ENCODE measurements at places on chromosomes 12 and 14.

- DNase-seq: no peak
Observed at GRCh38 chr14:65242732-65243134, 140.4 kb upstream of the MAX start.

DNA sequence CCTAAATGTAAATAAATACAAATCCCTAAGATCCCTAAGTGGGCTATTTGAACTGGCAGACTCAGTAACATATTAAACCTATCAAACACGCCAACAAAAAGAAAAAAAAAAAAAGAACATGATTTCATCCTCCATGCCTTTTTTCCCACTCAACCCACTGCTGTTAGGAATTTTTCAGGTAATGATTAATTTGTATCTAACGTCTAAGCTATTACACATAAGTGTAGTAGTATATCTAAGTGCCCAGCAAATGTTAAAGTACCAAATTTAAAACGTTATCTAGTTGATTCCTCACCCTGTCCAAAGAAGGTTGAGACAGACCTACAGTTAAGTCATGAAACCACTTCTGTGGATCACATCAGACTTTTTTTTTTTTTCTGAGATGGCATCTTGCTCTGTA is 16.4 kb upstream of the ARID4A start:
- DNase-seq: no peak

- DNase-seq: no peak
Observed at GRCh38 chr12:8088574-8088973, 6.5 kb downstream of the NECAP1 start.

GRCh38 chr12:80472911-80473500 is 29.0 kb downstream of the PTPRQ start:
- peak; percentile 84 for DNase-seq

- DNase-seq: peak; percentile 86
Observed at GRCh38 chr12:122860040-122860853, 25.0 kb downstream of the HIP1R start.

DNA sequence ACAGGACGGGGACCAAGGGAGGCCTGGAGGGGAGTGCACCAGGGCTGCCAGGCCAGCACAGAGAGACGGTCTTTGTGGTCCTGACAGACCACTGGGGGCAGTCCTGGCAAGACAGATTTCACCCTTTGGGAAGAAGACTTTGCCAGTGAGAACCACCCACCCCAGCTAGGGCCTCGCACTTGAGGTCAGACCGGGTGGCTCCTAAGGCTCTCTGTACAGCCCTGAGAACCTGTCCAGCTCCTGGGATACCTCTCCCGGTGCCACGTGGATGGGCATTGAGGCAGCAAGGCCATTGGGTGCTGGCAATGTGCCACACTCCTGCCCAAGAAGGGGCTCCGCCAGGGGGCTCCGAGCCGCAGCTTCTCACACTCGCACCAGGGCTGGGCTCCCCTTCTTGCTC is 42.4 kb downstream of the DEGS2 start:
- DNase-seq: no peak

GRCh38 chr12:103397536-103397935 is 98.2 kb downstream of the C12orf42 start:
- no peak for DNase-seq

GRCh38 chr14:64848239-64848638 is 31.5 kb downstream of the SPTB start:
- DNase-seq: no peak

GRCh38 chr12:12483438-12483837 is 79.2 kb downstream of the DUSP16 start:
- no peak for DNase-seq

DNA sequence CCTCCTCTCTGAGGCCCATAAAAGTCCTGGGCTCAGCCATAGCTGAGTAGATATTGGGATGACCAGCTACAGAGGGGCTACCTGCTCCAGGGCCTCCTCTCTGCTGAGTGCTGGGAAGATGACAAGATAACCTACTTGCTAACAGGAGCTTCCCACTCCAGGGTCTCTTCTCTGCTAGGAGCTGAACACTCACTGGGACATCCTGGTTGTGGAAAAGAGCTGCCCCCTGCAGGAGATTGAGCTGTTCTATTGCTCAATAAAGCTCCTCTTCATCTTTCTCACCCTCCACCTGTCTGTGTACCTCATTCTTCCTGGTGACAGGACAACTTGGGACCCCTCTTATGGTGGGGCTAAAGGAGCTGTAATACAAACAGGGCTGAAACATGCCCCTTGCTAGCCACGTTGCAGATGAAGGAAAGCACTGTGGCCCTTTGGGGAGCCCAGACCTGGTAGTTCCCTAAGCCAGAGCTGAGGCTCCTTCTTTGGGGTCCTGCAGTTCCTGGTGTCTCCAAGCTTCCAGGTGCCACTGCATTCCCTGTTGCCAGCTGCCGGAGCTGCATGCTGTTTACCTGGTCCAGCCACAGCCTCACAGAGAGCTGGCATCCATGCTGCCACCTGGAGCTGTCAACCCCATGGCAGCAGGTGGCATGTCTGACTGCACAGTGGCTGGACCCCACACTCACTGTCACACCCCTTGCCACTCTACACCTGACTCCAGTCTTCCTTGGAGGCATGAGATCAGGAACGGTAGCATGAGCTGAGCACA is 598.5 kb upstream of the LMO3 start:
- DNase-seq: no peak

DNA sequence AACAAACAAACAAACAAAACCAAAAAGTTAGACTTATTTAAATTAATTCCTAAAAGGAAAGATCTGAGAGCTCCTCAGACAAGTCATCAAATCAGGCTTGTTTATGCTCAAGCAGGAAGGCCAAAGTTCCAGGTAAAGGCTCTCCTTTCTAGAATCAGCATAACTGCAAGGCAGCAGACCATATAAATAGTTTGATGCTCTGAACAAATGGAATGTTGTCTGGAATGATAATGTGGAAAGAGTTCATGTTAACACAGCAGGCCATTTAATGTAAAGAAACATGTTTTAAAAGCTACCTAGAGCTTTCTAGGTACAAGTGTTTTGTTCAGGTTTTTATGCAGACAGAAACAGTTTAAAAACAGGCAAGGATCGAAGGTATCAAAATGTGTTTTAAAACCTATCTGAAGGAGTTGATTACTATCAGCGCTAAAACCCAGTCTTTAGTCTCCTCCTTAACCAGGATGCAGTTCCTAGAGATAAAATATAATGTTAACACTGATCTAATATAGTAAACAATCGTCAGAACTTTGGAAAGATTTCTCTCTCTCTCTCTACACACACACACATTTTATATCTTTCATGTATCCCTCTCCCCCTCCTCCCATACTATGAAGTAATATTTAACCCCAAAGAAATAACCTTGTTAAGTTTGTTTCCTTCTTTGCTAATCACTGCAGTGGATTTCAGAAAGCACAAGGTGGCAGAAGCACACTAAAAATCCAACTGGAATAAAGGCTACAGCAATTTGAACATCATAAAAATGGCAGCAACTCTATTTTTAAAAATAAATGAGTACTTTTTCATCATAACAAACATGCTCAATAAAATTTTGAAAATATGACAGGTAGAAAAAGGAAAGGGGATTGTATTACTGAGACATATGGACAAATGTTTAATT is 135.5 kb downstream of the PAWR start:
- DNase-seq: peak; percentile 86

- no peak for DNase-seq
Observed at GRCh38 chr14:104069541-104069940, 16.0 kb upstream of the ASPG start.

- no peak for DNase-seq
Observed at GRCh38 chr12:101915841-101916240, 38.5 kb downstream of the DRAM1 start.

DNA sequence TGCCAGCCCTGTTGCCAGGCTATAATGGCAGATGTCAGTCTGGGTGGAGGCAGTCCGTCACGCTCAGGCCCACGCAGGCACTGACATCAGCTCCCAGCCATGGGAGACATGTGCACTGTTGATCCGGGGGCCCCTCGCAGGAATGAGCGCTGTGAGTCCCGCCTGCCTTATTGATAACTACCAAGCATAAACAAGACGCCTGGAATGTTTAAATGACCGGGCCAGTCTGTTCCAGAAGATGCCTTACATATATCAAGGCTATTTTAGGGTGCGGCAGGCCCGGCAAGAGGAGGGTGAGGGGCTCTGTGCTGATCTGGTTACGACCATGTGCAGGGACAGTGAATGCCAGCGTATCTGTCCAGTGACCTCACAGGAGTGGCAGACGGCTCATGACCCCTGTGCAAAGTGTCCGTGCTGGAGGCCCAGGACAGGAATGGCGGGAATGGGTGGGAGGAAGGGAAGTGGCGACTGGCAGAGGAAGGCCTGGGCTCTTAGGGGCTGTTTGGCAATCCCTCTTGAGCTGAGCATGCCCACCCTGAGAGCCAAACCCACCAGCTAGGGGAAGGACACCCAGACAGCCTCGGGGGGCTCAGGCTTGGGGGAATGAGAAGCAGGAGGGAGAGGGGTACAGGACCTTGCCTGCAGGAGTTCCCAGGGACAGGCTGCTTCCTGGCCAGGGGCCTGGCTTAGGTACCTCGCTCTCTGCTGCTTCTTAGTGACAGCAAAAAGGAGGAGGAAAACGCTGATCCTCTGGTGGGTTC is 49.3 kb downstream of the DLK1 start:
- no peak for DNase-seq

GRCh38 chr14:70665448-70666360 is 24.0 kb downstream of the TTC9 start:
- no peak for DNase-seq

GRCh38 chr12:88417531-88417930 is 162.7 kb downstream of the KITLG start:
- DNase-seq: no peak

DNA sequence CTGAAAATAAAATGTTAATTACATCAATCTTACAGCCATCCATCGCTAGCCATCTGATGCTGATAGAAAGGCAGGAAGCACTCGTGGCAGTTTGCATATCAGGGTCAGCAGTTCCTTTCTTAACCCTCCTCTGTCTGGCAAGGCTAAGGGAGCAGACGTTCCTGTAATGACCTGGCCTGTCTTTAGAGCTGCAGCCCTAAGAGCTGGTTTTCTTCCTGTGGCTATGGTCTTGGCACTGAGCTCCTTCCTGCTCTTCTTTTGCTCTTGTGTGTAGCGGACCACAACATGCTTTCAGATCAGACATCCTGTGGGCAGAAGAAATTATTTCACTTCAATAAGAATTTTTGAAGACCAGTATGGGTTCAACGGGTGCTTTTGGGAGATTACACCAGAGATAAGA is 170.4 kb downstream of the DAD1 start:
- DNase-seq: no peak

GRCh38 chr12:49624921-49625577 is 1.7 kb downstream of the PRPF40B start:
- peak; percentile 76 for DNase-seq

GRCh38 chr12:11879306-11879705 is 191.4 kb upstream of the BCL2L14 start:
- no peak for DNase-seq

DNA sequence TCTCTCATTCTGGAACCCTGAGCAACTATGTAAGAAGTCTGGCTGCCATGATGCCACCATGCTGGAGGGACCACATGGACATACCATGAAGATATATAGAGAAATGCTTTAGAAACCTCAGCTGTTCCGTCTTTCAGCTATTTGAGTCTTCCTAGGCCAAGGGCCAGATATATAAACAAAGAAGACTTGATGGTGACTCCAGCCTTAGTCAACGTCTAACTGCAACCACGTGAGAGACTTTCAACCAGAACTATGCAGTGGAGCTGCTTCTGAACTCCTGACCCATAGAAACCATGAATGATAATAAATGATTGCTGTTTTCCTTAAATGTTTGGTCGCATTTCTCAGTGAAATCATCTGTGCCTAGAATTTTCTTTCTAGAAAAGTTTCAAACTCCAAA is 20.0 kb upstream of the KITLG start:
- DNase-seq: peak; percentile 90

DNA sequence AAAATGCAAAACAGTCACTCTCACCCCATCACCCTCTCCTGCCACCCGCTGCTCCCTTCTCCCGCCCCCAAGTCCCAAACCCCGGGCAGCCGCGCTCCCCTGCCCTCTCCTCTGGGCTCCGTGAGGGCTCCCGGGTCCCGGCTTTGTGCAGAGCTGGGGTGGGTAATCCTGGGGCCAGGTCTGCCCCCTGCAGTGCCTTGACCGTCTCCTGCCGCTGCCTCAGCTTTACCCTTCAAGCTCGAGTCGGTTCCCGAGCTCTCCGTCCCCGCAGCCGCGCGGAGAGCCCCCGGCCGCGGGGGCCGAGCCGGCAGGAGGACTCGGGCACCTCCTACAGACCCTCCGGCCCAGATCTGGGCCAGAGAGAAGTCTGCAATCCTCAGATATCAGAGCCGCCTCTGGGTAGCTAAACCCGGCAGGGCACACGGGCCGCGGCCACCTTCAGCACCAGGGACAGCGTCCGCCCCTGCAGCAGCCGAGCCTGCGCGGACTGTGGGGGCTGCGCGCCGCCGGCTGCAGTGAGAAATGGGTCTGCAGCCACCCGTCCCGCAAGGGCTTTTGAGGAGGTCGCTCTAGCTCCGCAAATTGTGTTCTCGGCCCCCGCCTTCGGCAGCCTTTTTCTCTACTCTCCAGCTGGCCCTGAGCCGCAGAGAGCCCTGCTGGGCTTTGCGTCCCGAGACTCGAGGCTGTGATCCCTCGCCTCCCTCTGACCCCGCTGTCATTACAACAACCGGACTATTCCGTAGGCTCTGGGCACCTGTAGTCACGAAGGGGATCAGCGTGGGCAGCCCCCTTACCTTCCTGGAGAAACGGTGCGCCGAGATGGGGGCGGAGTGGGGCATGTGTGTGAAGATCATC is 1.2 kb downstream of the PRMT8 start:
- peak; percentile 68 for DNase-seq

DNA sequence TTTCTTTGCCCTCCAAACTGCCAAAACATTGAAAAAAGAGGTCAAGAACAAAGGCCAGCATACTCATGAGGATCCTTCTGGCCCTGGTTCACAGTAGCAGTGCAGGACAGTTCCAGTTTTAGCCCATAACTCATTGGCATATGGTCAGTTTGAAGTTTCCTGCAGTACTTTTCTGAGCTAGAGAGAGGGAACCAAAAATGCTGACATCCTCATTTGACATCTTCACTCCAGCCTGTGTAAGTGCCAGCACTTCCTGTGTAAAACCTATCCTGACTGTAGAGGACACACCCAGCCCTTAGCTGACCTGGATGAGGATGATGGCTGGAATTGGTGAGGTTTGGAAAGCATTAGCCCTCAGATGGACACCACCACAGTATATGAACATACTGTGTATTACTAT is 84.1 kb downstream of the FGD4 start:
- DNase-seq: peak; percentile 28

GRCh38 chr14:75273272-75274049 is 5.2 kb upstream of the FOS start:
- DNase-seq: peak; percentile 83

GRCh38 chr12:94660436-94660835 is 10.1 kb upstream of the TMCC3 start:
- DNase-seq: no peak

GRCh38 chr12:104724992-104725585 is 233.0 kb downstream of the SLC41A2 start:
- DNase-seq: no peak

- no peak for DNase-seq
Observed at GRCh38 chr14:71022939-71023338, 115.7 kb downstream of the PCNX1 start.

- no peak for DNase-seq
Observed at GRCh38 chr12:38903596-38903995, 1.8 kb downstream of the CPNE8 start.
